Fibroblast of skin of left quadriceps (primary cell): ENCODE measurements at places on chromosomes 2 and 18.

DNA sequence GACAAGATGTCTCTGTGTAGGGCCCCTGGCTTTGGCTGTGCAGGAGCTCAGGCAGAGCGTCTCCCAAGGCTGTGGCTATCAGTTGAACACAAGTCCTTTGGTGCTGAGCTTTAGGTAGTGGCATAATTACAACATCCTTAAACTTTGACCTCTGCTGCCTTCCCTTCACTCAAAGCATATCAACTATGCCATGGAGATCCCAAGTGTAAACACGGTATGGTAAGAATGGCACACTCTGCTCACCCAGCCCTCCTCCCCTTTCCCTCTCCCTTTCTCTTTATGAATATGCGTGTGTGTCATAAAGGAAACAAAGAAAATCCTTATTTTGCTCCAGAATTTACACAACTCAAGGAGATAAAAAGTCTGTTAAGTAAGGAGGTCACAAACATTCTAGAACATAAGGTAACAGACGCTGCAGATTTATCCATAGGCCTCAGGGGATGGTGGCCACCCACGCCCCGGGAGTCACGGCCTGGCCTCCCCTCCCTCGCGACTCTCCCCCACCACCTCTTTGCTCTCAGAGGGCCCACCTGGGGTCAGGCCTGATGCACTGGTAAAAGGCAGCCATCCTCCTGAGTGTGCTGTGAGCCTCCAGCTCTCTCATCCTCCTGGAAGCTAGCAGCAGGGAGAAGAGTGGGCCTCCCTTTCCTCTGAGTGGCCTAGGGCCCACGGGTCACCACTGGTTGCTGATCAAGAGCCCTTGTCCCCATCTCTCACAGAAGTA is 67.3 kb downstream of the CRACDL start:
- no peak for DNase-seq

GRCh38 chr2:67806816-67807215 is 256.0 kb downstream of the C1D start:
- DNase-seq, result no peak

DNA sequence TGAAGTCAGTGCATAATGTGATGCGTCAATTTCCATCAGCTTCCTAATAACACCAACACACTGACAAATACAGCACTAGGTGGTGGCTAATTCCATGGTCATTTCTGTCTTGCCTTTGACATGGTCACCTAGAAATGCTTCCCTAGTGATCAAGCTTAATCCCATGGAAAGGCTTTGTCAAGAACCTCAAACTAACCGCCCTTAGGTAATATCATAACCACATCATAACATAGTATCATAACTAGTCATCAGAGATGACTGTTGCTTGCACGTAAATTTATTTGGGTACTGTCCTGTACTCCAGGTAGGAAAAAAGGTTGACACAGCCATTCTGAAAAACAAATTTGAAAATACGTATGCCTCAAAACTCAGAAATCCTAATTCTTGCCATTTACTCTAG is 471.8 kb downstream of the IRS1 start:
- no peak for DNase-seq

GRCh38 chr2:197073270-197073669 is 146.8 kb upstream of the PGAP1 start:
- DNase-seq, result no peak

DNA sequence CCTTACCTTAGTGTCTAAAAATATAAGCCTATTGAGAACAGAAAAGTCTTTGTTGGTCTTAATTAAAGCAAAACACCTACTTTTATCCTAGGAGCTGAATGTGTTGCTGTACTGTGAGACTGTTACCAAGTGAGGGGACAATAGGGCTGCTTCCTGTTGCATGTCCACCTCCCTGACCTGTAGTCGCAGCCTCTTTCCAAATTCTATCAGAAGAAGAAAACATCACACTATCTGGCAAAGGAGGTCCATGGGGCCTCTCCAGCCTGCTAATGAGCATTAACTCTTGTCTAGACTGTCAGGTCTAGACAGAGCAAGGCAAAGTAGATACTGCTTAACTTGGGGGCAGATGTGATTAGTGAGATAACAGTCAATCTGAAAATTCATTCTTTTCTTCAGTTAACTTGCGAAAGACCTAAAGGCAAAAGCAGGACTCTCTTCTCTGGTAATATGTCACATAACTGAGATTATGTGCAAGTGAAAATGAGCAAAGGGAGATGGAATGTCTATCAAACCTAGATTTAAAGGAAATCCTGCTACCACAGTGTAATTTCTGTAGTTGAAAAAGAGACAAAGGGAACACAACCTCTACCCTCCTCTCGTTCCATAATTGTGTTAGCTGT is 66.9 kb downstream of the CDH20 start:
- no peak for DNase-seq

DNA sequence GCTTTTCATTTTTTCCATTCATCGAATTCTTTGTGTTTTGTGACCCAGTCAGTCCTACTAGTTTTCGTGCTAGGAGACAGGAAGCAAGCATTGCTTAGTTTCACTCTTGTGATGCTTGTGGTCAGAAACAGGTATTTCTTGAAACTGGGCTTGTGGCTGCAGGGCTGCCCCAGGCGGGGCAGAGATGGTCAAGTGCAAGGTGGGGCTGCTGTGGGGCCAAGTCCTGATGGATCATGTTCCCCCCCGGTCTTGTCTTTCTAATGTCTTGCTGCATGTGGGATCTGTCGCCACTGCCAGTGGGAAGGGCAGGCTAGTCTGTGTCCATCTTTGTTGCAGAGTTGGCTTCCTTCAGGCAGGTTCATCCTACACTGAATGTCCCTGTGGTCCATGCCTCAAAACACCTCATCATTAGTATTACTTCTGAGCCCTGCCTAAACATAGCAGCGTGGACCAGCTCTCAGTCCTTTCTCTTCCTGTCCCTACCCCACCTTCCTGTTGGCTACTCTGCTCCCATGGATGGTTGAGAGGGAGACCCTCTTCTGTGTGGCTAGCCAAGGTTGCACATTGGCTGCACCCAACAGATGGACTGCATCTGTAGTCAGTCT is 38.7 kb downstream of the INPP4A start:
- no peak for DNase-seq

DNA sequence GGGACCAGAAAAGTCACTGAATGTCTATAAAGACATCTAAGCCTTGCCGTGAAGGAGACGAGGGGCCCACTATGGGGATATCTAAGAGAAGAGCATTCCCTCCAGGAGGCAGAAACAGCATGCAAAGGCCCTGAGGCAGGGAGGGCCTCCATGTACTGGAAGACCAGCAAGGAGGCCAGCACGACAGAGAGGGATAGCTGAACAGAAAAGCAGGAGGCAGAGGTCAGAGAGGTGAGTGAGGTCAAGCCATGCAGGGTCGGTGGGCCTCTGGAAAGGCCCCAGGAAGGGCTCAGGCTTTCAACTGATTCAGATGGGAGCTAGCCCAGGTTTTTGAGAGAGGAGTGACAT is 5.7 kb downstream of the TRABD2A start:
- no peak for DNase-seq

DNA sequence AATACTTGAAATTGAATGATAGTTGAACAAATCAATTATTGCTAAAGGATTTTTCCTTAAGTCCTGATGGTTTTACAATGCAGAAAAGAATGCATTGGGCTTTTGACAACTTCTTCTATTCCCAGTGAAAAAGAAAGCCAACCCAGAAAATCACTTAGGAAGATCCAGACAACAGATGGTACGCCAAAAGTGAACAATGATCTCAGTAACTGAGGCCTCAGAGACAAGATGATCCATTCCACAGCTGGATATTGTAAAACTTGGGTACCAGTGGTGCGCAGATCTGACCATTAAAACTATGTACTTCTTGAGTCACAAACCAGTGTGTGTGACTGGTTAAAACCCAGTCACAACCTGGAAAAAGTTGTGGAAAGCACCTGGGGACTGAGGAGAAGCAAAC is 173.5 kb downstream of the ETAA1 start:
- DNase-seq, result no peak

DNA sequence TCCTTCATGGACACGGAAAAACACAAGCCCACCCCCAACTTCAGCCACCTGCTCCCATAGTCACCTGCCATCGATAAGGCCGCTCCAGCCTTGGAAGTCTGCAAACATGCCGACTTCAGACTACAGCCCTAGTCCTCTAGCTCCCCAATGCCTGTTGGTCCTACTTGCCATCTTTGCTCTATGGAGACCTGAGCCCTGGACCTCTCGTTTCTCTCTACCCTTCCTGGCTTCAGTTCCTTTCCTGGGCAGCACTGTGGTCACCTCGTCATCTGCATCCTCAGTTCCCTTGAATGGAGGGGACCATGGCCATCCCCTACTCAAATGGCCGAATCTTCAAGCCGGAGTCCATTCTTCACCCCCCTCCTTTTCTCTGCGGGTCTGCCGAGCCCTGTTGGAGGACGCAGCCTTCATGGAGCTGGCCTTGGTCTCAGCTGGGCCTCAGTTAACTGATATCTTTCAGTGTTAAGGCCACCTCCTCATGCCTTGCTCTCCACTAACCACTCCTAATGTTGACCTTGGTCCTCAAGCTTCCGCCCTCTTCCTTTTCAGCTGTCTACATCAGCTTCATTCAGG is 47.7 kb upstream of the GBX2 start:
- no peak for DNase-seq

DNA sequence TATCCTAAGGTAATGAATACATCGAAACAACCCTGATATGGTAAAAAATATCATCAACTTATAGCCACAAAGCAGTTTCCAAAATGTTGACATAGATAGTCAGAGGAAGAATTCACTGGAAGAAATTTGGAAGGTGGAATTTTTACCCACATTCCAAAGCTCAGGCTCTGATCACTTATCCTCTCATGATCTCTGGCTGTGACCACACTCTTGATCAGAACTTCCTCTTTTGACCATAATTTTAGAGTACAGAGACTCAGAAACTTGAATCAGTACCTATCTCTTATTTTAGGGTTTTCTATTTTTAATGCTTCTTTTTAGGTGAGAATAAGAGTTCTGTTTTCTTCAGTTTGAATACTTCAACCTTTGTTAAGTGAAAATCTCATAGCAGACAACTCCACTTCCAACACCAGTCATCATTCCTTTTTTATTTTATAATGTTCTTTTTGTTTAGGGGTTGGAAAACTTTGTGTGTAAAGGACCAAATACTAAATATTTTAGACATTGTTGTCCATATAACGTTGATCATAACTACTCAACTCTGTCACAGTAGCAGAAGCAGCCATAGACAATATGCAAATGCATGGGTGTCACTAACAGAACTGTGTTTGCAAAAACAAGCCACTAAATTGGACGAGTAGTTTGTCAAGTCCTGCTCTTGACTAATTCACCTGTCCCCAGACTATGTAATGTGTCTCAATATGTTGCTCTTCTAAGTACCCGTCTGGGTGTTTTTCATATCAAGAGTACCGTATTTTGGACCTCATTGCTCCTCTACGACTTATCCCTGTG is 891.6 kb upstream of the CRIM1 start:
- no peak for DNase-seq

DNA sequence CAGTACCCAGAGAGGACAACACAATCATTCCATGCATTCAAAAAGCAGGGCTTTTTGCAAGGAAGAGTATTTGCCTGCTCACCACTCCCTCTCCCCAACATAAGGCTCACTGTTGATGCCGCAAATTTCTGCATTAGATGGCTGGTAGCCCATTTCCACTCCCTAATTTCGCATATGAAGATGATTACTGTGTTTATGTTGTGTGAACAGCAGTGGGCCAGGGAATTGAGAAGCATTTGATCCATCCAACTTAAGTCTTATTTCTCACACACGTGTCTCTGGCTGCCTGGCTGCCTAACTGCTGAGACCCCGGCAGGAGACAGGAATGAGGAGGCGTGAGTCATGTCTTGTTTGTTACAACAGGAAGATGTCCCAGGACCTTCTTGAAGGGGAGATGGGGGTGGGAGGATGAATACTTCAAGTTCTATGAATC is 294.1 kb downstream of the ALK start:
- peak; percentile 95 for DNase-seq

DNA sequence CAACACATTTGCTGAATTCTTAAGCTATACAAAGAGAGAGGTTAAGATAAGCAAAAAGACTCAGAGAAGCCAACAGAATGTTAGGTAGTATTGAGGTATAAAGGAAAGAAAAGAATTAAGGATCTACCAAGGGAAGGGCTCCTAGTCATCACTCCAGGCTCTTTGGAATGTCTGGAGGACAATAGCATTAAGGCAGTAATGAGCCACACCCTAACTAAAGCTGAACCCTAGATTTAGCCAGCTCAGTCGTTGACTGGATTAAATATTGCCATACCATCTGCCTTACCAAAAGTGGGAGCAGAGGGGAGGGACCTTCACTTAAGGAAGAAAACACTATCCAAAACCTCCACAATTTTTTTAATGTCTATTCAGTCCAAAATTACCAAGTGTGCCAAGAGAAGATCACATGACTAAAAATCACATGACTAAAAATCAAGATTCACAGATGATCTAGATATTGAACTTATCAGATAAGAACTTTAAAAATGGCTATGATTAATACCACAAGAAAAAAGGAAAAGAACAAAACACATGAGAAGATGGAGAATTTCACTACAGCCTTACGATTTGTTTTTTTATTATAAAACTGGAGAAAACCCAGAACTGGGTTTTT is 59.7 kb downstream of the EXOC6B start:
- no peak for DNase-seq

- DNase-seq, result no peak
Observed at GRCh38 chr2:112277596-112278220, 2.3 kb downstream of the ZC3H6 start.

GRCh38 chr2:52260904-52261303 is 1229.0 kb upstream of the NRXN1 start:
- DNase-seq, result peak; percentile 4

DNA sequence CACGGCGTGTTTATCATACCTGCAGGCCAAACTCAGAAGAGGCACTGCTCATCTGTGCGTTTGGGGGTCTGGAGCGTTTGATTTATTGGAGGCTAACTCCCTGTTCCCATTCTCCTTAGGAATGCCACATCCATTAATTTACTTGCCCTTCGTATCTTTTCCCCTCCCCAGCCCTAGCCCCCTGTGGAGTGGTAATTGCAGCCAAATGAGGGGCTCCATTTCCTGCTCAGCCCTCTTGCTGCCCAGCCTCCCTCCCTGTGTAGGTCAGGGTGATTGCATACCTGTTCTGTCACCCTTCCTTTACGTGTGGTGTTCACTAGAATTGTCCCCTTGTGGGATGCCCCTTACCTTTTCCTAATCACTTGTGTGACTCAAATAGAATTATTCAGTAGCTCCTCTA is 120.4 kb downstream of the MAP3K20 start:
- DNase-seq, result no peak

DNA sequence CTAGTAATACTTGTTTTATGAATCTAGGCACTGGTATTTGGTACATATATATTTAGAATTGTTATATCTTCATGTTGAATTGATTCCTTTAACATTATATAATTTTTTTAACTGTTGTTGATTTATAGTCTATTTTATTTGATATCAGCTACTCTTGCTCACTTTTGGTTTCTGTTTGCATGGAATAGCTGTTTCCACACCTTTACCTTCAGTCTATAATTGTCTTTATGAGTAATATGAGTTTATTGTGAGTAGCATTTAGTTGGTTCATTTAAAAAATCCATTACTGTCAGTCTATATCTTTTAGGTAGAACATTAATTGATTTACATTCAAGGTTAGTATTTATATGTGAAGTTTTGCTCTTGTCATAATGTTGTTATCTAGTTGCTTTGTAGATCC is 58.6 kb downstream of the SMCHD1 start:
- DNase-seq, result no peak

GRCh38 chr2:158760887-158761286 is 34.2 kb upstream of the DAPL1 start:
- no peak for DNase-seq

GRCh38 chr2:171741189-171741588 is 53.9 kb downstream of the DYNC1I2 start:
- peak; percentile 13 for DNase-seq
